ENCODE measurements at places on chromosomes 7 and 10.

GRCh38 chr7:70634610-70635068 is 497.3 kb upstream of the GALNT17 start:
- no peak for DNase-seq

DNA sequence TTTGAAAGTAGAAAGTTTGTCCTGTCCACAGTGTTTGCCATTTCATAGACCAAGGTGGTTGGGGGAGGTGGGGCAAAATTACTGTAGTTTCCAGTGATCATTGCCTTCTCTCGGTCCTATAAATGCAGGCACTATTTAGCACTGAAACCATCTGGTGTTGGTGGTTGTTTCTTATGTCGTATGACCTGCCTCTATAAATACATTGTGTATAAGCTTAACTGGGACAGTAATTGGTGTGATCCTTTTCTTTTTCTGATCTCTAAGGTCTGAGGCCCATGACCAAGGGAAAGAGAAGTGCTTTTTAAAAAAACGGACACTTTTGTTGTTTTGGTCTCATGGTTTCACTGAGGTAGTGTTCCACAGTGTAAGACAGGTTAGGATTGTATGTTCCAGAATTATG is 63.1 kb downstream of the AUTS2 start:
- DNase-seq: no peak

GRCh38 chr7:155676052-155676451 is 31.6 kb downstream of the RBM33 start:
- DNase-seq: no peak

GRCh38 chr7:116534790-116535189 is 10.0 kb downstream of the CAV1 start:
- DNase-seq: no peak

DNA sequence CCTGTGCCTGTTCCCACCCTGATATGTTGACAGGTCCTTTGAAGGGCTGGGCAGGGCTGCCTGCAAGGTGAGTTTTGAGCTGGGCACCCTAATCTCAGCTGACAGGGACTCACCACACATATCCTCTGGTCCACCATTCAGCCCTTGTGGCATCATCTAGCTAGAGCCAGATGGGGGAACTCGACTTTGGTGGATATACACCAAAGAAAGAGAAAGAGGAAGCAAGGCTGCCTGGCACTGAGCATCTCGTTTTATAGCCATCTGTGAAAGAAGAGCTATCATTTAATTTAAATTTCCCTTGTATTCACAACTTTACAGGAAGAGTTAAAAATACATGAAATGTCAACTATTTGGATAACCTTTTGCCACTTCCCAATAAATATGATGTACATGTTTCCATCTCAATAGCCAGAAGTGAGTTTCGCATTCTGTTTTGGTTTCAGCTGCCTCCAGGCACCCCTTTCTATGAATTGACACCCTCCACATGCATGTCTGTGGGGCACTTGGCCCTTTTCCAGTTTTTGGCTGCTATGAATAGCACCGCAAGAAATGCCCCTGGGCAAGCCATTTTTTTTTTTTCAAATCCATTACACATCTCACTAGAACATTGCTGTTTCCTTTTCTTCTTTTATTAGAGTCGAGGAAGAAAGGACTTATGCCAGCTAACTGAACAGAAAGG is 22.9 kb upstream of the GRB10 start:
- DNase-seq: no peak

GRCh38 chr7:34850681-34851080 is 186.6 kb downstream of the DPY19L1 start:
- DNase-seq: no peak

DNA sequence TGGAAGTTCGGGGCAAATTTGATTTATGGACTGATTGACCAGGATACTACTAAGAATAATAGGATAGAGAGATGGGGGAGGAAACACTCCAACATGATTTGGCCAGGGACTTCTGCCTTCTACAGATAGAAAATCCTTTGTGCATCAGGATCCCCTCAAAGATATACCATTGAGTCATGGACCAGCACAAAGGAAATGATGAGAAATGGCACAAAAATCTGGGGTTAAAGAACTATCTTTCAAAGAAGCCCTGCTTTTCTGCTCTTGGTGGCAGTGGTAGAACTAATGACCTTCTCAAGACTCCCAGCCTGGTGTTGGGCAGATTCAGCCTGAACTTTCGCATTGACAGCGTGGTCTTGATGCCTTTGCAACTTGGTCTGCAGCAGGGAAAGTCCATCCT is 27.6 kb upstream of the LAMB1 start:
- DNase-seq: no peak

DNA sequence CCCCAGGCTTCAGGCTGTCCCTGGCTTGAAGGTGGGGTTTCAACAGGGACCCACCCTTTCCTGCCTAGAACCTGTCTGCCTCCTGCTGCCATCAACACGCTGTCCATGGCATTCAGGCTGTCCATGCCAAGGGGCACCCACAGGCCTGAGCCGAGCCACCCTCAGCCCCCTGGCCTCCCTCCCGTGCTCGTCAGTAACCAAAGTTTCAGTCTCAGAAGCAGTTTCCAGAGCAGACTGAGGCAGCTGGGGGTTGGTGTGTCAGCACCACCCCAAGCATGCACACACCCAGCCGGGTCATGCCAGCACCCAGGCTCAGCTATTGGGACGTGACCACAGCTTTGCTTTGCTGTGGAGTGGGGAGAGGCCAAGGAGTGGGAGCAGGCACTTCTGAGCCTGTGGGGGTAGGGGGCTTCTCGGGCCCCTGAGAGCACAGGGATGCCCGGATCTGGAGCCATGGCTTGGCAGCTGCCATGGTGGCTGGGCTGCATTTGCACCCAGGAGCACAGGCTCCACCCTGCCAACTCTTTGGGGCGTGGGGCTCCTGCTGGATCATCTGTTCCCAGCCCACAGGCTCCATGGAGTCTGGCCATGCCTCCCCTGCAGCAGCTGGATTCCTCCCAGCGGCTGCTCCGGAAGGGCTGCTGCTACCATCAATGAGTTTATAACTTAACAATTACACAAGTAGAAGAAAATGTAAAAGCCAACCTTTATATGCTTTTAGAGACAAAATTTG is 314.5 kb upstream of the SEMA3C start:
- DNase-seq: no peak

DNA sequence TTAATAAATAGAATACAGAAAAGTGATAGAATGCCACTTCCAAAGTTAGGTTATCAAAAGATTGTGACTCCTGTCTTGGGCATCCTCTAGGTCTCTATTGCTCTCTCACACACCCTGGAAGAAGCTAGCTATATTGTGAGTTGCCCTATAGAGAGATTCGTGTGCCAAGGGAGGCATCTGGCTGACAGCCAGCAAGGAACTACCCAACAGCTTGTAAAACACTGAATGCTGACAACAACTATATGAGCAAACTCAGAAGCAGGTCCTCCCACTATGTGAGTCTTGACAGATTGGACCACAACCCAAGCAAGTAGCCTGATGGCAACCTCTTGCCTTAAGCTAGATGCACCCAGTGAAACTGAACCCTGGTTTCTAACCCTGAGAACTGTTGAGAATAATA is 55.7 kb upstream of the CDK14 start:
- no peak for DNase-seq

GRCh38 chr10:76918106-76918505 is 719.5 kb downstream of the KCNMA1 start:
- DNase-seq: no peak

DNA sequence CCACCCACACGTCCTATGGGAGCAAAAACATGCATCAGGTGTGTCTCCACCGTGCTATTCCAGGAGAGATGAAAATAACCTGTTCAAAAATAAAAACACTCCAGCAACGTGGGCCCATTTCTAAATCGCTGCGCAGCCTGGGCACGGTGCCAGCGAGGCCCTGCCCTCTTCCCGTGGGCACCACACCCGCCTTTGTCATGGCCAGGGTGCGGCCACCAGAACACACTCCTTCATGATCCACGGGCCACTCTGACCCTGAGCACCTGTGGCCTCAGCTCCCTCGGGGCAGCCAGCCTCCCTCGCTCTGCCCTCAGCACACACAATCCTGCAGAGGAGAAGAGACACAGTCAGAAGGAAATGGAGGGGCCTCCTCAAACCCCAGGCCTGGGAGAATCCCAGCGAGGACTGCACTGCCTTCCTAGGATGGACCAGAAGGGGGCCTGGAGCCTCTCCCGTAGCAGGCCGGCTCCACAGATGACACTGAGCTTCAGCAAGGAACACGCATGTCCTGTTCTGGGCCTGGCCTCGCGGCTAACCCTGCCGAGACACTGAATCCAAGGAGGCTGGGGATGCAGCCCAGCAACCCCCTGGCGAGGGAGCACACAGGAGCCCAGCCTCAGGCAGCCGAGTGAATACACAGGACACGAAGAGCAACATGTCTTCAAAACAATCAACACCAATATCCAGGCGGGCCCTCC is 169.0 kb downstream of the MAD1L1 start:
- no peak for DNase-seq

DNA sequence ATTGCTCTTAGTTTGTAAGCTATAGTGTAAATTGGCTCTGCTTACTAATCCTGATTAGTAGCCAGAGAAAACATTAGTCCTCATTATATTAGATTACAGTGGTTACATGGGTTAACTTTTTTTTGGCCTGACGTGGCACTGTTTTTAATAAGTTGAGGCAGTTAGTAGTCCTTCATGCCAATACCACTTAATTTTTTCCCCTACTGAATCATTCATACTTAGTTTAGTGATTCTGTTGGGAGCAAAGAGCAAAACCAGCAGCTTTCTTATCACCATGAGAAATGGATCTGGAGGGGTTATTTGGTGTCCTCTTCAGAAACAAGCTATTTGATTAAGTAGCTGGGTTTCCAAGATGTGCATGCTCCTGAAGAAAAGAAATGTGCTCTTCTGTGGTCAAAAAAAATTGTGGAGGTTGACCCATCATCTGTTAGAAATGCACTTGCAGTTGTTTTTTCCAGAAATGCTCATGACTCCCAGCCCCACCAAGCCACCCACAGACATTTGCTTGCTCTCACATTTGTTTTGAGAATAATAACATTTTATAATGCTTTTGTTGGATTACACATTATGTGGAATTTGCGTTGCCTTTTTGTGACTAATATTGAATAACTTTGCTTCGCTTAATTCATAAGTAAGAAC is 258.5 kb downstream of the HDAC9 start:
- DNase-seq: no peak

- DNase-seq: no peak
Measured at GRCh38 chr10:101282947-101283346, 53.7 kb upstream of the LBX1 start.

DNA sequence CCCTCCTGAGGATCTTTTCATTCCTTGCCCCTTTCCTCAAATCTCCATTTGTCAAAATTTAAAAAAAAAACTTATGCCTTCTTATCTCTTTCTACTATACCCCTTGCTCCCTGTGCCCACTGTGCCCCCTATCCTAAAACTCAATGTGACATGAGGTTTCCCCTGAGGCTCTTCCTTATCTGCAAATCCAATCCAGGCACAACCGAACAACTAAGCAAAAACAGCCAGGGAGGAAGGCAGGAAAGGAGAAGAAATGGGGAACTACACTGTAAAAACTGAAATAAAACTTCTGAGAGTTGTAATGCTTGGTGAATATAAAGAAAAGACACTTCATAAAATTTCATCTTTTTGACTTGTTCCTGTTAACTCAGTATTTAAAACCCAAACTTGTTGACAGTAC is 54.2 kb downstream of the CRPPA start:
- DNase-seq: no peak

GRCh38 chr7:74364061-74364460 is 74.9 kb downstream of the CLIP2 start:
- DNase-seq: no peak

DNA sequence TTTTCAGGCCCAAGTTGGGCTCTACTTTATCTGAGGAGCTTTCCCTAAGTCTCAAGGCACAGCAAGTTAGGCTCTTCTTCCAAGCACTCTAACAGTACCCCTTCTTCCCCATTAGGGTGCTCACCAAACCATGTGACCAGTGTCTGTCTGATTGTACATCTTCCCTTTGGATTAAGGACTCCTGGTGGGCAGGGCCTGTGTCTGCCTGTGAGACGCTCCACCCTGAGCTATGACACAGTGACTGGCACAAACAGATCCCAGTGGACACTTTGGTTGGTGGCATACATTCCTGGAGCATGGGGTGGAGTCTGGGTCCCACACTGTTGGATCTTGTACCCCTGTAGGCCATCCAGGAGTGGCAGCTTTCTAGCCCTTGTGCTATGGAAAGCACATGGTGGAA is 23.8 kb downstream of the PLPP4 start:
- no peak for DNase-seq

GRCh38 chr7:120843109-120843508 is 14.8 kb downstream of the TSPAN12 start:
- DNase-seq: peak; percentile 15

DNA sequence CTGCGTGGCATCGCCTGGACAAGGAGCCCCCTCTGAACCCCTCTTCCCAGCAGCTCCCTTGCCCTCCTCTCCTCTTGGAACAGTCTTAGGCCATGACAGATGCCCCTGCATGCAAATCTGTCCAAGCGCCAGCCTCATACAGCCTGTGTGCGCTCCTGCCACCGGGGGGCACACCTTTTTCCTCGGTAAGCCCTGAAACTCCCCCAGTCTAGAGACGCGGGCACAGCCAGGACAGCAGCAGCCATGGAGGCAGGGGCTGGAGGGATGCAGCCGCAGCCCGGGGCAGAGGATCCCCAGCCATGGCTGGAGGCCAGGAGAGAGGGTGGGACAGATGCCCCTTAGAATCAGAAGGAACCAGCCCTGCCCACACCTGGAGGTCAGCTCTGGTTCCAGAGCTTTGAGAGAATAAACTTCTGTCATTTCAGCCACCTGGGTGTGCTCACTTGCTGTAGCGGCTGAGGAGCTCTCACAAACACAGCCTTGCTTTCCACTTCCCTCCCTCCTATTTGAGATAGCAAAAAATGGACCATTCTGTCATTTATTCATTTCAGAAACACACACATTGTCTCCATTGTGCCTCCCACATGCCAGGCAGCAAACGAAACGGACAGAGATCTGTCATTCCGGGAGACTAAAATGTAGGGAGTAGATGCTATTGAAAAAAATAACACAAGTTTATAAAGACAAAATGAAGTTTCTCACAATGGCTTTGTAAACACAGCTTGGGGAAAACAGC is 241.5 kb downstream of the WDR37 start:
- no peak for DNase-seq

- DNase-seq: no peak
Measured at GRCh38 chr7:100572281-100572948, 1.3 kb downstream of the SAP25 start.

DNA sequence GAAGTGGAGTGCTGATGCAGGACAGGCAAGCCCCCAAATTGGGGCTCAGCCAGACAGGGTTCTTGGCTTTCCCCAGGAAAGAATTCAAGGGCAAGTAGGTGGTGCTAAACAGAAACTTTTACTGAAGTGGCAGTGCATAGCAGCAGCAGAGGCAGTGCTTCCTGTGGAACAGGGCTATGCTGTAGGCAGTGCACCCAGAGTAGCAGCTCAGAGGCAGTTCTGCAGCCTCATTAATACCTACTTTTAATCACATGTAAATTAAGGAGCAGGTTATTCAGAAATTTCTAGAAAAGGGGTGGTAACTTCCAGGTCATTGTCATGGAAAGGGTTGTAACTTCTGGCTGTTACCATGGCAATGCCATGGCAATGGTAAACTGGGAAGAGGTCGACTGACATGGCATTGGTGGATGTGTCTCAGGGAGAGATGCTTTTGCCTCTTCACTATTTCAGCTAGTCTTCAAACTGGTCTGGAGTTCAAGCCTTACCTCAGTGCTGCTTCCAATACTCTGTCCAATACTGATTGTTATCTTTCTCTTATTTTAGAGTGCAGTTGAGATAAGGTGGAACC is 29.2 kb downstream of the PRSS58 start:
- no peak for DNase-seq

- no peak for DNase-seq
Measured at GRCh38 chr10:154348-154747, 19.1 kb downstream of the ZMYND11 start.

Data from NCI-H524 treated with DMSO at 0.1 percent for 48 hours (cell line).